Psoas muscle (tissue), 8 donors: ENCODE measurements at places on chromosomes 13 and 19. TPM values are rescaled to one million over a fixed set of nuclear protein-coding genes. Genes with fewer than 3 reads are reported as not detected.
A peak's percentile ranks its signal among the peaks of the same experiment; 100 is the strongest.

The PRR20A gene
- not detected for total RNA-seq

The LILRA1 gene
- total RNA-seq, result 0.34 TPM

The ZNF470 gene
- 1.4 TPM for total RNA-seq

The ANKRD24 gene
- total RNA-seq, result 2.7 TPM

The ZNF492 gene
- total RNA-seq, result not detected

The TNFRSF19 gene
- 1.5 TPM for total RNA-seq

The CYP4F3 gene
- 0.04 TPM for total RNA-seq

- no peak for DNase-seq
- H3K27ac ChIP-seq, result peak overlapping the region; percentile 30
- no peaks in the 10 kb centered on the region for H3K4me1 ChIP-seq
- no peaks in the 10 kb centered on the region for H3K36me3 ChIP-seq
- no peak overlapping the region for H3K4me3 ChIP-seq
Measured at GRCh38 chr13:94329754-94330551, 149.5 kb downstream of the DCT start.

The ZSCAN1 gene
- not detected for total RNA-seq

The SULT2A1 gene
- not detected for total RNA-seq

The SLC5A5 gene
- total RNA-seq, result not detected

- no peaks in the 10 kb centered on the region for H3K27me3 ChIP-seq
- H3K36me3 ChIP-seq, result peaks cover 40% of the 10 kb centered on the region
- H3K4me1 ChIP-seq, result peaks cover 8% of the 10 kb centered on the region
- DNase-seq, result no peak
- H3K4me3 ChIP-seq, result no peak overlapping the region
Measured at GRCh38 chr19:44007473-44007872, 4.7 kb downstream of the ZNF230 start.

The GNG8 gene
- total RNA-seq, result not detected

DNA sequence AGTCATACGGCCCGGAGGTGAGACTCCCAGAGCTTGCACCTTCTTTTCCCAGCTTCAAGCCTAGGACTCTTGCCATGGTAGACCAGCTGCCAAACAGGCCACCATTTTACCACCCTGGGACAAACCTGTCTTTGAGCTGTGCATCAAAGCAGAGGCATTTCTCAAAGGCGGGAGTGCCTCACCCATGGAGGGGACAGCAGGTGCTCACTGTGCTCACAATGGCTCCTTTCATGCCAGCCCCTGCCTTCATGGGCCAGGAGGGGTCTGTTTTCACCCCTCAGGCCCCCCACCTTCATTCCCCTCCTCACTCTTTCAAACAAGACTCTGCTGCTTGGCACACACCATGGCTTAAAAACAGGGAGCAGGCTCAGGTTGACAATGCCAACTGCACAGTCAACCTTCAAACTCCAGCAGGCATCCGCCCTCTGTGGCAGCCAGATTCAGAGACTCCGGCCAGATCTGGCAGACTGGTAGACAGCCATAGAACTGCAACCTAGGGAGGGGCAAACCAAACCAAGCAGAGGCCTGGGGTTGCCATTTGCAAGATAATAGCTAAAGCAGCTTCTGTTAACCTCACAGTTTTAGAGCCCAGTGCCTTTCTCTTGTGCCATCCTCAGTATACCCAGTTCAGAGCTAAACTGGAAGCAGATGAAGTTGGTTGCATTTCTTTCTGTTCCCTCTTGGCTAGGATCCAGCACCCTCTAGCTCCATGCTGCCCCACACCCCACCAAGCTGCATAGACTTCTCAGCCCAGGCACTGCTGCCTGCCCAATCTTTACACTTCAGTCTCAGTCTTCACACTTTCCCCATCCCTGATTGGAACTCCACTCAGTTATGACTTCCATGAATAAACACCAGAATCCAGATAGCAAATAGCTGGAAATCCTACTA, 93.9 kb upstream of the SPATA13 start:
- H3K27me3 ChIP-seq, result no peaks in the 10 kb centered on the region
- H3K27ac ChIP-seq, result no peak overlapping the region
- H3K4me3 ChIP-seq, result no peak overlapping the region

- H3K4me3 ChIP-seq, result no peak overlapping the region
- H3K27ac ChIP-seq, result no peak overlapping the region
- no peak for DNase-seq
- no peaks in the 10 kb centered on the region for H3K36me3 ChIP-seq
- H3K4me1 ChIP-seq, result no peaks in the 10 kb centered on the region
Measured at GRCh38 chr13:96726651-96727050, 267.6 kb downstream of the OXGR1 start.

The ZNF112 gene
- total RNA-seq, result 4.8 TPM

DNA sequence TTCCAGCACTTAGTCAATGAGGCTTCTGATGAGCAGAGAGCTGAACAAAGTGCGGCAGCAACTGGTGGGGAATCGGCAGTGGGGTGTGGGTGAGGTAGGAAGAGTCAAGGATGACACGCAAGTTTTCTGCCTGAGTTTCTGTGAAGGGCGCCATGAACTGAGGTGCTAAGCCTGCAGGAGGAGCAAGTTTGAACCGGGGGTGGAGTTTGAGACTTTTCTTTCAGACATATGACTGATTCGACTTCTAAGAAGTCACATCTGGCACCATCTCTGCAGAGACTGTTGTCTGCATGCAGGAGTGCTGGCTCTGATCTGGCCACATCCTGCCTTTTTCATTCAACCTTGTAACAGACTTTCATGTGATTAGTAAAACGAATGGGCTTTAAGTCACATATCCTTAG, 14.8 kb upstream of the GPI start:
- H3K4me1 ChIP-seq, result no peaks in the 10 kb centered on the region
- H3K27ac ChIP-seq, result peak overlapping the region; percentile 16
- no peaks in the 10 kb centered on the region for H3K27me3 ChIP-seq
- H3K36me3 ChIP-seq, result no peaks in the 10 kb centered on the region
- no peak overlapping the region for H3K4me3 ChIP-seq

The PRSS57 gene
- total RNA-seq, result not detected

DNA sequence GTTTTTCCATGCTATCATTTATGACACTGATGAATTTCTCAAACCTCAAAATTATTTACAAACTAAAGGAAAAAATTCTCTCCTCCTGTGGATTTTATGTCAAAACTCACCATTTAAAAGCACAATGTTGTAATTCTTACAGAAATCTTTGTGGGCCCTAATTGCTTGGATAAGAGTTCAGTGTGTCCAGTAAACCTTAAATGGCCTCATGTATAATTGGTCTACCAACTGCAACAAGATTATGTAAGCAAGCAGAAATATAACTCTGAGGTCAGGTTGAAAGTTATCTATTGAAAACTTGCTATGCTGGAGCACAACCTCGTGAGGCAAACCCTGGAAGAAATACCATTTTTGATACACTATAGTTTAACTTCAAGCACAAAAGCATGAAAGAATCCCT, 22.0 kb downstream of the VWA8 start:
- peak overlapping the region; percentile 34 for H3K27ac ChIP-seq
- H3K4me3 ChIP-seq, result no peak overlapping the region
- no peak for DNase-seq

The PRR19 gene
- 0.51 TPM for total RNA-seq

DNA sequence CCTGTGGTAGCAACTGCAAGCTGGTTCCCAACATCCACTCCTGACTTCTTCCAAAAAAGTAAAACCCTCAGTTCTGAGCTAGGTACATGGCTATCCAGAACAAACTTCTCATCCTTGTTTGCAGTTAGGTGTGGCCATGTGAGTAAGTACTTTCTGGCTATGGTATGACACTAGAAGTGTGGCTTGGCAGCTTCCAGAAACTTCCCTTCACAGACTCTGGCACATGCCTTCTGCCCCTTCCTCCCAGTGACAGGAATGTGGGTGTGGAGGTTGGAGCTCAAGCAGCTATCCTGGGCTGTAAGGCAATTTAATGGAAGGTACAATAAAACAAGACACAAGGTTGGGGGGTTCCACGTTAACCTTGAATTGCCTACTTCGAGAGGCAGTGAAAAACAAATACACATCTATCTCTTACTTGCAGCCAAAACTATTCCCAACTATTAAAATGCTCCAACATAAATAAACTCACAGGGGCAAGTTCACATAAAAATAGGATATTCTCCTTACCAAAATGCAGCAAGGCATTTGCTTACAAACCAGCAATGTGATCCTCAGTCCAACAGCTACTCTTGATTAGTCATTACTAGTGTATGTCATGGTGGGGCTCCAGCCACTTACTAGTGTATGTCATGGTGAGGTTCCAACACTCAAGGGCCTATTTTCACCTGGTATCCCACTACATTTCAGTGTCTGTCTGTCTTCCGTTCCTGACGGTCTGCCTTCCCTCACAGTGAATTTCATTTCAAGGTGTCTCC, 3.1 kb downstream of the SMG9 start:
- no peak for DNase-seq
- no peaks in the 10 kb centered on the region for H3K27me3 ChIP-seq
- no peak overlapping the region for H3K4me3 ChIP-seq

The POSTN gene
- 11.8 TPM for total RNA-seq

The KLK10 gene
- total RNA-seq, result not detected

- no peak for DNase-seq
- H3K4me3 ChIP-seq, result no peak overlapping the region
- H3K36me3 ChIP-seq, result no peaks in the 10 kb centered on the region
Measured at GRCh38 chr13:112784811-112785482, 95.1 kb downstream of the ATP11A start.

DNA sequence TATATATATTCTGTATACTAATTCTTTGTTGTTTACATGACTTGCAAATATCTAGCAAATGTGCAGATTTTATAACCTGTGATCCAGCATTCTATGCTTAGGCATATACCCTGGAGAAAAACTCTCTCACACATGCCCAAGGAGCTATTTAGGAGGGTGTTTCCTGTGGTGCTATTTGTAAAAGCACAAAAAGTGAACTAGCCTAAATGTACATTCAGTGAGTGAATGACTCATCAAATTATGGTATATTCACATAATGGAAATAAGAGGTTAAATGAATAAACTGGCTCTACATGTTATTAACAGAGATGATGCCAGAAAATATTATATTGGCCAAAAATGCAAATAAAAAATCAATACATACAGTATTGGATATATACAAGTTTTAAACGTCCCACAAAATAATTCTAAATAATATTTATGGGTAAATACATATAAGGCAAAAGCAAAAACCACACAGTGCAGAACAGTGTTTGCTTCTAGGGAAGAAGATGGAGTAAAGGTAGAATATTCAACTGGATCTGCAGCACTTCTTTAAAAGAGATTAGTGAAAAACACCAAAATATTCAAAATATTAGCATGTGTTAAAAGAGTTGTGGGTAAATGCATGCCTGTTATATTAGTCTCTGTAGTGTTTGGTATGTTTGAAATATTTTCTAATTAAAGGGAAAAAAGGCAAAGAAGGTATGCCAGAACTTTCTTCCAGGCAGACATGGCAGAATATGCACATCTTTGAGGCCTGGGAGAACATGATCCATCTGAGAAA, 344.7 kb downstream of the KLF5 start:
- H3K4me1 ChIP-seq, result no peaks in the 10 kb centered on the region
- DNase-seq, result no peak
- no peak overlapping the region for H3K4me3 ChIP-seq
- H3K36me3 ChIP-seq, result no peaks in the 10 kb centered on the region

DNA sequence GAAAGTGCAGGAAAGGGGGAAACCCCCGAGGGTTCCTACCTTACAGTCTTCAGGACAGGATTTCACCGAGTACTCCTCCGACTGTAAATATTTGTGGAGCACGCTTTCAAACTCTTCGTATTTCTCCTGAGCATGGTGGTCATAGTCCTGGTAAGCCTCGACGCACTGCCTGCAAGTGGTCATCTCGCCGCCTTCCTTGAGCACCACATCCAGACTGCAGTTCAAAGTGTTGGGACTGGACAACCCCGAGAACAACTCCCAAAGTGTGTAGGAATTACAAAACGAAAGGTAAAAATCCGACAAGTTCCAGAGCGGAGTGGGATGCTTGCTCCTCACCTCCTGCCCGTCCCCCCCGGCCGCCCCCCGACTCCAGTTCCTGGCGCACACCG, 349.7 kb downstream of the LIG4 start:
- H3K4me1 ChIP-seq, result no peaks in the 10 kb centered on the region
- no peaks in the 10 kb centered on the region for H3K36me3 ChIP-seq
- no peak for DNase-seq

DNA sequence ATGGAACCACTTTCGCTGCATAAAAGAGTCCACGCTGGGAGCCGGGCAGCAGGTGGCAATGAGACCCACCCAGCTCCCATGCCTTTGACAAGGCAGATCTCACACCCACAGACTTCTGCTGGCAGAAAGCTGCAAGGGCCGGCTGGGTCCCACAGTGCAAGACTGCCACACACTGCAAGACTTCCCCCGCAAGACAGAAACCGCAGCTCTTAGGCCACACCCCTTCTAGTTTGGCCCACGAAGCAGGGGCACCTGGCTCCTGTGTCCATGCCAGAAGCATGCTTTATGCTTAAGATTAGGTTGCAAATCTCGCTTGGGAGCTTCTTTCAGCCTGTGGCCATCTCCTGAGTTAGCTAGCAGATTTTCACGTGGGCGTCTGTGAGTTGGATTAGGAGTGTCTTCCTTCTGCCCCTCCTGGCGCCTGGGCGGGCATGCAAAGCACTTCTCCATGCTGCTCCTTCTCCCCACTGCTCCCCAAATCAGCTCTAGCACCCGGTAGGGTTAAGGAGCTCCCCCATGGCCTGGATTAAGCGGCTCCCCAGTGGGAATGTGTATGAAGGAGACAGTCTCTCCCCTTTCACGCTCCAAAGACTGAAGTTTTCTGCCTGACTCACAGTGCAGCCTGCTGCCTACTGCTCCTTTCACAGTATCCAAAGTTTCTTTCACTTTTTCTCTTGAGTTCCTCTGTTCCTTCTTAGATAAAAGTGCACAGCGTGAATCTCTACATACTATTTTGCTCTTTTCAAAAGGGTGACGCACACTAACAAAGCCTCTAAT, 17.7 kb downstream of the GPC6 start:
- H3K4me1 ChIP-seq, result no peaks in the 10 kb centered on the region
- DNase-seq, result no peak
- H3K27ac ChIP-seq, result no peak overlapping the region
- peak overlapping the region; percentile 39 for H3K4me3 ChIP-seq
- no peaks in the 10 kb centered on the region for H3K36me3 ChIP-seq
- H3K27me3 ChIP-seq, result no peaks in the 10 kb centered on the region

The GZMM gene
- total RNA-seq, result not detected

The KASH5 gene
- not detected for total RNA-seq

DNA sequence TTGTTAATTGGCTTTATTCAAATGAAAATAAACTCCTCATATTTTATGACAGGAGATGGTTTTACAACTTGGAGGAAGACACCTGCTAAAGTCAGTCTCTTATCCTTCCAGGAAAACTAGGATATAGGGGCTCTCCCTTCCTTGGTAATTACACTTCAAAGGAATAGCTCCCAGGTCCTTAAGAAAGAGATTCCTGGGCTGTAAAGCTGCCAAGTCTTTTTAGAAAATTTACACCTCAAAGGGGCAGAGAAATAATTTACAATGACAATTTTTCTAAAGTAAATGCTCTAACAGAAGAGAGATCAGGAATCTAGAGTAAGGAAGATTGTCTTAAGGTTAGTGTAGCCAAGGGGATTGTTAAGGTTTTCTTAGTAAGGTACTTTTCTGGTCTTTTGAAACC, 1359.0 kb downstream of the OLFM4 start:
- no peaks in the 10 kb centered on the region for H3K27me3 ChIP-seq
- no peaks in the 10 kb centered on the region for H3K4me1 ChIP-seq
- no peak overlapping the region for H3K4me3 ChIP-seq
- no peaks in the 10 kb centered on the region for H3K36me3 ChIP-seq
- no peak overlapping the region for H3K27ac ChIP-seq

GRCh38 chr19:38309615-38310278, 5.7 kb downstream of the C19orf33 start:
- H3K27me3 ChIP-seq, result no peaks in the 10 kb centered on the region
- H3K36me3 ChIP-seq, result no peaks in the 10 kb centered on the region
- DNase-seq, result no peak
- no peaks in the 10 kb centered on the region for H3K4me1 ChIP-seq
- no peak overlapping the region for H3K27ac ChIP-seq
- H3K4me3 ChIP-seq, result no peak overlapping the region

The UHRF1 gene
- 0.17 TPM for total RNA-seq

The VSTM1 gene
- not detected for total RNA-seq

The ADAMTSL5 gene
- total RNA-seq, result 20.1 TPM

The GYS1 gene
- 147 TPM for total RNA-seq
